ENCODE measurements at places on chromosomes 3 and 15. TPM values are rescaled to one million over a fixed set of nuclear protein-coding genes. Genes with fewer than 3 reads are reported as not detected.

- DNase-seq: no peak
These were observed 52.5 kb downstream of the CPN2 start for GRCh38 chr3:194298331-194299227.

- DNase-seq: no peak
These were observed 188.1 kb downstream of the XXYLT1 start for GRCh38 chr3:195082811-195083210.

DNA sequence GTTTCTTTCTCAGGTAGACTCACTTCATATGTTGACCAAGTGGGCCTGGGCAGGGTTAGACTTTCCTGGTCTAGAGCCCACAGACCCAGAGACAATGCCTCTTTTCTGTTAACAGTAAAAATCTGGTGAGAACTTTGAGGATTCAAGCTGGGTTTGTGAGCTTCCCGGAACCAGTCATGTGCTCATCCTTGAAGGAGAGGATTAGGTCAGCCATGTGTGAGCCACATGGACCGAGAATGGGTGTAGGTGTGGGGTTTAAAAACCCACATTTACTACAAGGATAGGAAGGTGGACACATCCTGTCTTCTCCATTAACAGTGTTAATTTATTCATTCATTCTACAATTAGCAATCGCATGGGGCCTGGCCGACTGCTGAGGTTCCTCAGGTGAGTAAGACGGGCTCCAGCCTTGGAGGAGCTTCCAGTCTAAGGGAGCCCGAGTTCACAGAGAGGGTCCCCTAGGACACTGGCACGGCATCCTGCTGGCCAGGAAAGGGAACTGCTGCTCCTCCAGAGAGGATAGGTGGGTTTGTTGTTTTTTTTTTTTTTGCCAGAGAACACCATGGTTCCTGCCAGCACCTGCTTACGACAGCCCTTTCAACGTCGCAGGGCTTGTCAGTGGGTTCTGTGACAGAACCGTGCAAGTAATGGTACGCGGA is 69.0 kb downstream of the SQOR start:
- DNase-seq: no peak

Gene GCNT3
- total RNA-seq: 2.0 TPM

DNA sequence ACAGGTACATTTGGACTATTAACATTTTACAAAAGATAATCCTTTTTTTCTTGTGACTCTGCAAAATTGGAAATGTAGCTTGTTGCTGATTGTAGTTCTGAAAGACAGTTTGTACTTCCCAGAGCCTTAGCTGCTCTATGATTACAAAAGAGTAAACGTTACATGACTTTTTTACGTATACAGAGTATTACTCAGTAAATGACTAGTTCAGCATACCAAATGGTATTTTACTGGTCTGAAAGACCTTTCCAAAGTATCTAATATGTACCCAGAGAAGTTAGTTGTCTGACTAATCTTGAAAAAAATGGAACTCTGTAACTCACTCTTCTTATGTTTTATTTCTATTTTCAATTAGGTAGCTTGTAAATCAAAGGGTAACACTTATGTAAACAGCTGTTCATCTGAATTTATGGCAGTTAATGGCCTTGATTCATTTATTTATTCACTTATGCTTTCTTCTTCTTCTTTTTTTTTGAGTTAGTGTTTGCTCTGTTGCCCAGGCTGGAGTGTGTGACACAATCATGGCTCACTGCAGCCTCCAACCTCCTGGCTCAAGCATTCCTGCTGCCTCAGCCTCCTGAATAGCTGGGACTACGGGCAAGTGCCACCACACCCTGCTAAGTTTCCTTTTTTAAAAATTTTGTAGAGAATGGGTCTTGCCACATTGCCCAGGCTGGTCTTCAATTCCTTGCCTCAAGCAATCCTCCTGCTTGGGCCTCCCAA is 151.7 kb downstream of the C3orf38 start:
- DNase-seq: no peak

GRCh38 chr3:10961921-10962320 is 30.6 kb upstream of the SLC6A1 start:
- DNase-seq: no peak

Gene ADGRG7
- total RNA-seq: not detected

DNA sequence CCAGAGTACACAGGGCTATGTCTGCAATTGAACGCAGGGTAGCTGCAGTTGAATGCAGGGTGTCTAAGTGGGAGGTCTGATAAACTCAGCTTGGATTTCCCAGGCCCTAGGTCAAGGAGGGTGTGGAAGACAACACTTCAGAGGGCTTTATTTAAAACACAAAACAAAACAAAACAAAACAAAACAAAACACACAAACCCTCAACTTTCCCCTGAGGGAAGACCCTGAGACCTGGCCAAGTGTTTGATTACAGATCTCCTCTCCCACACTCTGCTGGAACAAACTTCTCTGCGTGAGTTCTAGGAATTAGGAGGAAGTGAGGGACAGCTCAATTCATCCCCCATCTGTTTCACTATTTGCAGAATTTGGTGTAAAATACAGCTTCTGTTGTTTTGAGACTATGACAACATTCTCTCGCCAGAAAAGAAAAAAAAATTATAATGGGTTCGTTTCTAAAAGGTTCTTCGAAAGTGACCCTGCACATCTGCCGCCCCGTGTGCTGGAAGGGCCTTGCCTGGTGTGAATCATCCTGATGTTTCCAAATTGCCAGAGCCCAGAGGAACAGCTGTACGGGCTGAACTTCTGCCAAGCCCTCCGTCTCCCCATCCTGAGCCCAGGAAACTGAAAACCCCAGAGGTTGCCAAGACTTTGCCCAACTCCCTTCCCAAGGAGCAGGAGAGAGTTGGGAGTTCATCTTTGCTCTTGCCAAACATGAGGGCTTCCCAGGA is 73.3 kb upstream of the RAD18 start:
- no peak for DNase-seq
